RPMI7951 (cell line): ENCODE measurements at places on chromosomes 7 and 10.

- DNase-seq, result no peak
Measured at GRCh38 chr7:123282181-123282580, 82.4 kb upstream of the SLC13A1 start.

- DNase-seq, result no peak
Measured at GRCh38 chr10:122646511-122647382, 52.9 kb downstream of the C10orf120 start.

DNA sequence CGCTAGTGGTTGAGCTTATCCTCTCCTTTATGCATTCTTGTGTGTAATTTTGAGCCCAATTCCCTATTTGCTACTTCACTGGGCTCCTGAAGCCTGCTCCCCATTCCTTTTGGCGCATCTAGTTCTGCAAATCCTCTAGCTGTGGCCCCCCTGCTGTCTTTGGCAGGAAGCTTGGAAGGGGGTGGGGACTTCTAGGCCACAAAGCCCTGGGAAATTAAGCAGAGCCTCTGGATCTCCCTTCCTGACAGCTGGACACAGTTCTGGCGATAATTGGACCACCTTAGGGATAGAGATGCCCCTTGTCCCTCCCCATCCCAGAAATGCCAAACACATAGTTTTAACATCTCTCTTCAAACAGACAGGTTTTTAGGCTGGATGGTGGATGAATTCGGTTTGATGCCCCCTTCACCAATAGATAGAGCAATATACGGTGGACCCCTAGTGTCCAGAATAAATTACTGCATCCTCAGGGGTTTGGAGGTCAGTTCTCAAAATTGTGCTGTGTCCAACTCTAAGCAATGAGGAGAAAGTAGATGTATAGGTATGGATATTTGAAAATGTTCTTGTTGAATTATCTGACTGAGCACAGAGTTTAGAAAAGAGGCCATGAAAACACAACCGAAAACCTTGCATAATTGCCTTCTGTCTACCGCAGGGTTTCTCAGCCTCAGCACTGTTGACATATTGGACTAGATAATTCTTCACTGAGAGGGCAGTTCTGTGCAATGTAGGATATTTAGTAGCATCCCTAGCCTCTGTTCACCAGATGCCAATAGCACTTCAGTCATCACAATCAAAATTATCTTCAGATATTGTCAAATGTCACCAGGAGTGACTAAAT, 75.5 kb downstream of the PAPSS2 start:
- DNase-seq, result peak; percentile 29

- DNase-seq, result no peak
Measured at GRCh38 chr7:143516981-143517380, 39.3 kb downstream of the TAS2R41 start.

DNA sequence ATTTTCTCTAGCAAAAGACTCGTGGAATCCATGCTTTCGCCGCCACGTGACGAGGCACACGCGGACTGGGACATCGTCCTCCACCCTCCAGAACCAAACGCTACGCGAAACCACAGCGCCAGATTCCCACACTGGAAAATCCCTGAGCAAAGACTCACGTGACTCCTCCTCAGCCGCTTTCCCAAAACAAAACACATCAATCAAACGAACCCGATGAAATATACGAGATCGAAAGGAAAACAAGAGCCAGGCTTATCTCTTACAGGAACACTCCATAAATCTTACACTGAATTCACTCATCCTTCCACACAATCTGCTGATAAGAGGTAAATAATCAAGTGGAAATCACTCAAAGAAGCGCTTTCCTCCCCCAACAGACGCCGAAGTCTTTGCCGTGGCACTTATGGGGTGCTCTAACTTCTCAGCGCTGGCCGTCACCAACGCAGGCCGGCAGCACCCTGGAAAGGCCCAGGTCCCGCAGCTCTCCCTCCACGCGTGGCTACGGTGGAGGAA, 23.8 kb downstream of the DIP2C start:
- DNase-seq, result peak; percentile 89
